ENCODE measurements at places on chromosomes 7 and 10. TPM values are rescaled to one million over a fixed set of nuclear protein-coding genes. Genes with fewer than 3 reads are reported as not detected.

ARMC3 gene
- not detected for total RNA-seq

SFXN2 gene
- total RNA-seq = 13.1 TPM

WDFY4 gene
- 10.2 TPM for total RNA-seq

NPY4R gene
- total RNA-seq = not detected

SPDYE11 gene
- not detected for total RNA-seq

GRID2IP gene
- not detected for total RNA-seq

PAX2 gene
- total RNA-seq = not detected

ARHGAP22 gene
- total RNA-seq = 50.3 TPM

ZNF853 gene
- total RNA-seq = 0.21 TPM

OR2F1 gene
- total RNA-seq = not detected

SLC29A3 gene
- 5.0 TPM for total RNA-seq

DGKB gene
- total RNA-seq = not detected

FBXL13 gene
- 4.6 TPM for total RNA-seq

PAPSS2 gene
- total RNA-seq = 93.2 TPM

EPHB6 gene
- 2.9 TPM for total RNA-seq

MSMB gene
- not detected for total RNA-seq

RHOBTB1 gene
- 31.3 TPM for total RNA-seq

ZMIZ1 gene
- 46.7 TPM for total RNA-seq

ACHE gene
- total RNA-seq = 0.18 TPM

ASB15 gene
- not detected for total RNA-seq
